RPMI8226 (cell line): ENCODE measurements at places on chromosomes 3 and 15.

DNA sequence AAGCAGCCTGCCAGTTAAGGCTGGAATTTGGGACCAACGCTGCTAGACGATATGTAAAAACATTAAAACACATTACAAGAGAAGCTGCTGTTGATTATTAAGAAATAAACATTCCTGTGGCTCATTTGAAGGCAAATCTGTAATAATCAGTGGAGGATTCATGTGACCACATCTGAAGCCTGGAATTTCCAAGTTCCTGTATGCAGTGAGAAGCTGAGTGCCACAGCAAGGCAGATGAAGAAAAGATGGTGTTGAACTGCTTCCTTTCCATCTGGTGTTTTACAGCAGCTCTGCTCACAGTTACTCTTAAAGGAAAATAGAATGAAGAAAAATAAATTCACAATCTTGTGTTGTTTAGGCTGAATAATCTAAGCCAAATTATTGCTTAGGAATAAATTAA lies 139.3 kb upstream of the ROBO2 start:
- DNase-seq = no peak

DNA sequence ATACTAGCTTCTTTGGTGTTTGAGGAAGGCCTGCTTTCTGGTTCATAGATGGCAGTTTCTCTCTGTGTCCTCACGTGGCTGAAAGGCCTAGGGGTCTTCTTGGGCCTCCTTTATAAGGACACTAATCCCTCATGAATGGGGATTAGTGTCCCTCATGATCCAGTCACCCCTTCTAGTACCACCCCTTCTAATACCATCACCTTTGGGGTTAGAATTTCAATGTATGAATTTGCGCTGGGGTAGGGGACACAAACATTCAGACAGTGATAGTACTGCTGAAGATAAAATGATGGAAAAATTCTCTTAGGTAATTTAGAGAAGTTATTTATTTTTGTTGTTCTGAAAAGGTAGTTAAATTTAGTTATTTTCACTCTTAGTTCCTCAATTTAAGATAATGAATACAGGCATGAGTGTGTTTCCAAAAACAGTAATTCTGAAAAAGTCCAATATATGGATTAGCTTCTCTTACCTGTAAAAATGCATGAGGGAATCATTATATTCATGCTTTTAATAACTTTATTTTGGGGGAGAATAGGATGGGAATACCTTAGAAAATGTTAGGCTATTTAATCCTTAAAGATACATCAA lies 103.6 kb downstream of the FNDC3B start:
- DNase-seq = no peak

DNA sequence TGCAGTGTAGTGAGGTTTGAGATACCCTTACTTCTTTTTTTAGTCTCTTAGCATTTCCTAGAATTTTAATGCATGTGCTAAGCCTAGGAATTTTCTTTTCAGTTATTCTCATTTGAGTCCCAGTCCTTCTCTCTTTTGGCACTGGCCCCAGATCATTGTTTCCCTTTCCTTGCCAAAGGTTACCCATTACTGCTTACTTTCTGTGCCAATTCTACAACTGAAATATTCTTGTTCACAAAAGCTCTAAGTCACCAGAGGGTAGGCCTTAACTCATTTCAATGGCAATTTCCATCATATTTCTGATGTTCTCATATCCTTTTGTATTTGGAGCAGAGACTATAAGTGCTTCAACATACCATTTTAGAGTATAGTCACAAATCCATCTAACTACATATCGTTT lies 199.6 kb upstream of the CBLB start:
- no peak for DNase-seq

- DNase-seq = no peak
These were observed 82.1 kb downstream of the GTF2E1 start for GRCh38 chr3:120824613-120825012.

- peak; percentile 9 for DNase-seq
These were observed 88.9 kb downstream of the EOMES start for GRCh38 chr3:27633224-27633545.

GRCh38 chr3:113769551-113769950 lies 22.7 kb downstream of the ATP6V1A start:
- no peak for DNase-seq

GRCh38 chr3:113516115-113516505 lies 1.2 kb upstream of the SPICE1 start:
- DNase-seq = no peak

GRCh38 chr15:55268176-55268695 lies 21.4 kb downstream of the RAB27A start:
- DNase-seq = no peak

- peak; percentile 43 for DNase-seq
These were observed 12.9 kb downstream of the PCYT1A start for GRCh38 chr3:196274585-196274984.

GRCh38 chr3:158649791-158650190 lies 5.5 kb downstream of the GFM1 start:
- no peak for DNase-seq

DNA sequence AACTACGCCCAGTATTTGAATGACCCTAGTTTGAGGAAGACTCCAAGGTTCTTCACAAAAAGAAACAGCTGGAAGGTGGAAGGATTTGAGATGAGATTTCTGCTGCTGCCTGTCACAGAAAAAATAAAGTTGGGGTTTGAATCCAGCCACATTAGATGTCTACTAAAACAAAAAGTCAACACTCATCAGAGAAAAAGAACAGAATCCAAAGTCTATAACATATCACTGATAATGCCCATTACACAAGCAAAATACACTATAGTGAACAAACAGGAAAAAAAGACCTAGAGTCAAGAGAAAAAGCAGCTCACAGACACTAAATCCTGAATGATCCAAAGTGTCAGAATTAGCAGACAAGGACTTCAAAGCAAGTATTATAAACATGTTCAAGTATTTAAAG lies 56.0 kb downstream of the RFX7 start:
- DNase-seq = no peak

DNA sequence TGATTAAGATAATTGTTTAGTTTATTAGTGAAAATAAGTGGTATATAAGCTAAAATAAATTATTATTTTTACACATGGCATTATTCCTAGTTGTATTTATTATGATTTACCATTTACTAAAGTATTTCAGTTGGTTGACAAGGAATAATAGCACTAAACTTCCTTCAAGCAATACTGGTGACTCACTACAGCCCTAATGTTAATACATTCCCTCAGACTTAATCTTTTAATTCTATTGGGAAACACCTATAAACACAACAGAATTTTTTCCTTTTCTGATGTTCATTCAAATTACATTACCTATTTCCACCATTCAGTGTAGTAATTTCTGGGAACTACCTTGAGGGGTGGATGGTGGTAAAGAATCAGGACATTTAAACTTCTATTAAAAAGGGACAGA lies 264.0 kb downstream of the TIGIT start:
- no peak for DNase-seq

GRCh38 chr3:190718097-190718496 lies 144.4 kb downstream of the GMNC start:
- DNase-seq = no peak

DNA sequence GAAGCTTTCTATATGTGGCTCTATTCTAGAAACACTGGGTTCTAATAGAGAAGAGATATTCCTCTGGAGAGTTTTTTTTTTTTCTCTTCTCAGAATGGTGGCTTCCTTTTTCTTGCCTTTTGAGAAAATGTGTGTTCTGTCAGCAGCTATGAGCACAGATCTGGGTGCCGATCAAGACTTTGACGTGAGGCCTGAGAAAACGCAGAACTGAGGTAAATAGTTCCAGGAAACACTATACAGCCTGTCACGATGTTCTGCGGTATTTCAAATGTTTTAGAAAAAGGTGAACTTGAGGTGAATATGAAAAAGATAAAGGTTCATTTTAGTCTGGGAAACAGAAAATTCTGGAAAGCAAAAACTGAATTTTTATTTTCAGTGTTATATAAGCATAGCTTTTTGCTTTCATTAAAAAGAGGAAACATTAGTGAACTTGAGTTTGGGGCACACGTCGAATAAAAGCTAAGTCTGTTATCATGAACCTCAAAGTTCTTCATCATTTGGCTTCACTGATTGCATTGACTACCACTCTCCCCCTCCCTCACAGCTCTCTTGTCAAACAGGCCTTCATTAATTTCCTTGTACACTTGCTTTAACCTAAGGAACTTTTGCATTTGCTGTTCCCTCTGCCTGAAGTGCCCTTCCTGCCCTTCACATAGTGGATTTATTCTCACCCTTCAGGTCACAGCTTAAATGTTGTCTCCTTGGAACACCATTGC lies 265.1 kb downstream of the NFKBIZ start:
- DNase-seq = no peak

- no peak for DNase-seq
These were observed 23.6 kb upstream of the COL8A1 start for GRCh38 chr3:99614768-99615167.

DNA sequence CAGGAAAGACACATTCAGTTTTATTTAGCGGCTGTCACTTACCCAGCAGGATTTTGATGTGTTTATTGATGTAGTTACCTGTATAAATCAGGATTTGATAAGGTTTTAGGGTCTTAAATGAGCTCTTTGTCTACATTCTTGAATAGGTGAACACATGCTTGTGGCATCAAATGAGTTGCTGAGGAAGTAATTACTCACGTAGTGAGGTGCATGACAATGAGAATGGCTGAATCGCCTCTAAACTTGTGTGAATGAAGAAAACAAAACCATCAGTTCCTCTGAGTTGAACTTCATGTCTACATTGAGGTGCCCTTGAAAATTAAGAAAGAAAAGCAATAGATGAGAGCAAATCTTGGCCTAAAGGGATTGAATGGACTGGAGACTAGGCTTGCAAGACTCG lies 245.6 kb upstream of the SATB1 start:
- DNase-seq = no peak

- no peak for DNase-seq
These were observed 142.0 kb upstream of the UBE2E1 start for GRCh38 chr3:23663661-23664186.

DNA sequence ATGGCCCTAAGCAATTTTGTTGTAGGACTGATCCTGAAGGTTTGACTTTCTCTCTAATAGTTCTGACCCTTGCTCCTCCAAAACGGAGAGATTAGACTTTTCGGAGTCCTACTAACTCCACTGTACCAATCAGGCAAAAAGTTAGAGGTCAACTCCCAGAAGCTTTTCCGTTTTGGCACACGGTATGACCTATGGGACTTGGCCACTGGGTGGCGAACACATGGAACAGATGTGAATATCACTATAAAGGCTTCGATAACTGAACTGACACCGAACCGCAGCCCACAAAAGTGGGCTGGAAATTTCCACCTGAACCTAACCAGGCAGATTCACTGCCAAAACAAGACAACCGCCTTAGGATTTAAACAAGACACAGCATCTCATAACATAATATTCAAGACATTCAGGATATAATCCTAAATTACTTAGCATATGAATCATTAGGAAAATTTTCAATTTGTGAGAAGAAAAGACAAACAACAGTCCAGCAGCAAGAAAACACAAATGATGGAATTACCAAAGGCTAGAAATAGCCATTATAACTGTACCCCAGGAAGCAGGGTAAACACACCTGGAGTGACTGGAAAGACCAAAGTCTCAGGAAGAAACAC lies 12.2 kb upstream of the TM2D3 start:
- no peak for DNase-seq

GRCh38 chr15:42163947-42164550 lies 7.6 kb upstream of the PLA2G4F start:
- no peak for DNase-seq

DNA sequence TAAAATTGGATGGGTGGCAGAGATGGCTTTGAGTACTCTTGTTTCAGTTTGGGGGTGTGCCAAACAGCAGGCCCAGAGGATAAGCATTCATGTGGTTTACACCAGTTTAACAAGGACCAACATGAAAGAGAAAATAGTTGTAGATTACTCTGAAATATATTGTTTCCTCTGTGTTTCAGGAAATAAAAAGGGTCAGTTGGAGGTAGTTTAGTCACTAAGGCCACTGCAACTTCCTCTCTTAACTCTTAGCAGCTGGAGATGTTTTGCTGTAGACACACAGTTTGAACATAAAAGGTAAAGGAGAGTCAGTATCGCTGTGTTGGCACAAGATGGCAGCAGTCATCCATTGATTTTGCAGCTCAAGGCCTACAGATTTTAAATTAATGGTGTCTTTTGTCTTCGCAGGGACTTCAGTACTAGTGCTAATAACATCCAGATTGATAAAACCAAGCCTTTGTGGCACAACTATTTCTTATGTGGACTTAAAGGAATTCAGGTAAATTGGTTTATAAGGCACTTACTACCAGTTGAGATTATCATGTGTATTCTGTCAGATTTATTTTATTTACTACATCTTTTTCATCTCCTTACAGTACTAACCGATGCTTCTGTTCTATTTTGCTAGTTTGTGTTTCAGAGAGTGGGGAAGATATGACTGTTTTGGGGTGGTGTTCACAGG lies 65.5 kb downstream of the GALK2 start:
- peak; percentile 69 for DNase-seq

DNA sequence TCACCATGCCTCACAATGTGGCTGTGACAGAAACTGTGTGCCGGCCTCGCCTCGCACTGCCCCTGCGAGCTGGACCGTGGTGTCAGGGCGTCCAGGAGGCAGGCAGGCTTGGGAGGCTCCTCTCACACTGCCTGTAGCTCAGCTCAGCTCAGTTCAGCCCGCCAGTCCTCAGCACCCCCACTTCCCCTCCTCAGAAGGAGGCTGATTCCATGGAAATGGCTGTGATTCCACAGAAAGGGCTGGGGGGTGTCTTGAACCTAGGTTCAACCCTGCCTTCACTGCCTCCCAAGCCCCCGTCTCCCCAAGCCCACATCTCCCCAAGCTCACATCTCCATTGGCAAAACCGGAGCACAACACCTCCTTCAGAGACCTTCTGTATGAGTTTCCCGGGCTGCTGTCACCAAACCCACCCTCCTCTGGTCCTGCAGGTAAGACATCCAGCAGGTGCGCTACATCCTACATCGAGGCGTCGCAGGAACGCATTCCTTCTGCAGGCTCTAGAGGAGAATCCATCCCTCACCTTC lies 94.0 kb downstream of the OCA2 start:
- DNase-seq = no peak

DNA sequence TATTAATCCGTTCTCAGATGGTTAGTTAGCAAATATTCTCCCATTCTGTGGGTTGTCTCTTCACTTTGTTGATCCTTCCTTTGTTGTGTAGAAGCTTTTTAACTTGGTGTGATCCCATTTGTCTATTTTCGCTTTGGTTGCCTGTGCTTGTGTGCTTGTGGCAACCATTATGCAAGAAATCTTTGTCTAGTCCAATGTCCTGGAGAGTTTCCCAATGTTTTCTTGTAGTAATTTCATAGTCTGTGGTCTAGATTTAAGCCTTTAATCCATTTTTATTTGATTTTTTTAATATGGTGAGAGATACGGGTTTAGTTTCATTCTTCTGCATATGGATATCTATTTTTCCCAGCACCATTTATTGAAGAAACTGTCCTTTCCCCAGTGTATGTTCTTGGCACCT lies 59.8 kb downstream of the RASA2 start:
- no peak for DNase-seq

GRCh38 chr3:152754303-152754702 lies 80.6 kb upstream of the P2RY1 start:
- no peak for DNase-seq
